ENCODE measurements at places on chromosomes 2 and 18.

DNA sequence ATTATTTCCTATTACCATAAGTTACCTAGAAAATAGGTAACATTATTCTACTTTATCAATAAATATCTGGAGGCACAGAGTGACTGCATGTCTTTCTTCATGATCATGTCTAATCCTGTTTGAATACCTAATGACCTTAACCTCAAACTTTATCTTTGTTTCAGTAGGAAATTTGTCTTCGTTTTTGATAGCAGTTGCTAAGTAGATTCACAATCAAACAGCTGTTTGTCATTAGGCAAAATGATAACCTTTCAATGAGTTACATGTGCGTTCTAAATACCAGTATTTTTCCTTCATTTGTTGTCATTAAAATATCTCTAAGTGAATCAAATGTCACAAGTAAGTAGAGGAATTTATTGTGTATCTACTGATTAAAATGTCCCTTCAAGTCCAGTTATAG is 473.8 kb downstream of the NRXN1 start:
- DNase-seq = no peak

DNA sequence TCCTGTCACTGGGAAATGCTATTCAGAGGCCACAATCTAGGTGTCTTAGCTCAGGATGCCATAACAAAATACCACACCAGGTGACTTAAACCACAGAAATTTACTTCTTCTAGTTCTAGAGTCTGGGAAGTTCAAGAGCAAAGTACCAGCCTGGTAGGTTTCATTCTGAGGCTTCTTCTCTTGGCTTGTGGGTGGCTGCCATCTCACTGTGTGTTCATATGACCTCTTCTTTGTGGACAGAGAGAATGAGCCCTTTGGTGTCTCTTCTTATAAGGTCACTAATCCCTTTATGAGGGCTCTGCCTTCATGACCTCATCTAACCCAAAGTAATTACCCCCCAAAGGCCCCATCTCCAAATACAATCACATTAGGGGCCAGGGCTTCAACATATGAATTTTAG is 57.3 kb downstream of the RHOB start:
- DNase-seq = no peak

GRCh38 chr2:3674066-3674845 is 16.3 kb downstream of the ALLC start:
- no peak for DNase-seq

DNA sequence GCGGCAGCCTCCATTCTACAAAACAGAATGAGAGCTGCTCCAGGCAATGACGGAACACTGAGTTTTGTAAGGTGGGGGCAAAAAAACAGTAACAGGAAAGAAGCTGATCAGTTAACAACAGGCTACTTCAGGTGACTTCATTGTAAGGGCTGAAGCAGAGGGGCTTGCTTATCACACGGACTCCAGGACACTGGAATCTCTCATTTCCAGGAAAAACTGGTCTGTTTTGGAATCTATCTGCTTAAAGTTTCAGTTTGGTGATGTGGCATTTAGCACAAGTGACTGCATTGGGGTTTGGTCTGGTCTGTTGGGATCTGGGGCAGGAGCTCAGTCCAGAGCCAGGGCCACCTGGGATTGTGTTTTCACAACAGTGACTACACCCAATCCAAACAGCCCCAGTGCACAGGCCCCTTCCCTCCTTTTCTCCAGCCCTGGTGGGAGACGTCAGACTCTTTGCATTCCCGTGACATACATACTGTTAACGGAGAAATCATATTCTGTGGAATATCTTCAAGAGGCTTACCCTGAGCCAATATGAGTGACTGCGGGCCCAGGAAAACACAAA is 14.1 kb downstream of the AMER3 start:
- no peak for DNase-seq

DNA sequence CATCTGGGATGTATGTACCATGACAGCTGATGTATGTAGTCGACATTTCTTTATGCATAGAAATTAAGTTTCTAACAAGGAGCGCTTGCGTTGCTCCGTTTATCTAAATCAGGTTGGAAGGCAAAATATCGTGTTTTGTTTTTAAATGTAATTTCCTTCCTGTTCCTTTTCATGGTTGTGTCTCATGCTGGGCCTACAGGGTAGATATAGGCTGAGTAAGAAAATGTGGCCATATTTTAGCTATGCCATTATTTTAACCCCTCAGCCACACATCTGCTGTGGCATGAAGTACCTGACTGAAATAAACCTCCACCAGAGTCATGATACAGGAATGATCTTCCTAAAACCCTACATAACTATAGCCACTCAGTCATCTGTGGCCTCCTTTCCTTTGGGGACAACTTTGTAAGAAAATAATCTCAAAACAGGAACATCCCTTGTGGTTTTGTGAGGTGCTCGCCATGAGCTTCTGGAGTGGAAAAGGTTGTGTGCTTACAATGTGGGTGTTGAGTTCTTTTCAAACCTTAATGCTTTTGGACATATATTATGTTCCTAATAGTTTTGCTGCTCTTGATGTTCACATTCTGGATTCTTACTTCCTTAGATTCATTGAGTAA is 214.3 kb downstream of the FAM210A start:
- DNase-seq = no peak

- peak; percentile 84 for DNase-seq
These were observed 4.3 kb downstream of the IGFBP5 start for GRCh38 chr2:216690853-216691741.

GRCh38 chr2:234425639-234426603 is 71.0 kb downstream of the ARL4C start:
- no peak for DNase-seq

- DNase-seq = peak; percentile 96
These were observed at the start of gene IAH1 for GRCh38 chr2:9474361-9475057. Gene IAH1 (plus strand): TSS chr2:9474551. CDS start chr2:9474567, 16 bp downstream.

DNA sequence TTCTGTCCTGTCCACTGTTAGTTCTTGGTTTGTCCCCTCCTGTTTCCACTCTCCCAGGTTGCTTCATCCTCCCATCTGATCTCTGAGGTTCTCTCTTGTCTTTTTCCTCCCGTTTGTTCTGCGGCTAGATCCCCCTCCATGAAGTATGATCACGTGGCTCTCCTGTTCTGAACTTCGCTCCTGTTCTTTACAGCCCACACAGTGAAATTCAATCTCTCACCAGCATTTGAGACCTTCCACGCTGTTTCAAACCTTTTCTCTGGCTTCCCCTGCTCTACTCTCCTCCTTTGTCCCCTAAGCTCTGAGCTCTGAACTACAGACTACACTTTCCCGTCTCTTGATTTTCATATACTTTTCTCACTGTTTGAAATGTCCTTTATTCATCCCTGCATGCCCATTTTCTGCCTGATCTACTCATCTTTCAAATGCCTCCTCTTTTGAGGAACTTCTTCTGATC is 83.5 kb downstream of the OSBPL6 start:
- DNase-seq = no peak
